Right renal pelvis (tissue), 4 donors: ENCODE measurements at places on chromosomes 16 and 17.

DNA sequence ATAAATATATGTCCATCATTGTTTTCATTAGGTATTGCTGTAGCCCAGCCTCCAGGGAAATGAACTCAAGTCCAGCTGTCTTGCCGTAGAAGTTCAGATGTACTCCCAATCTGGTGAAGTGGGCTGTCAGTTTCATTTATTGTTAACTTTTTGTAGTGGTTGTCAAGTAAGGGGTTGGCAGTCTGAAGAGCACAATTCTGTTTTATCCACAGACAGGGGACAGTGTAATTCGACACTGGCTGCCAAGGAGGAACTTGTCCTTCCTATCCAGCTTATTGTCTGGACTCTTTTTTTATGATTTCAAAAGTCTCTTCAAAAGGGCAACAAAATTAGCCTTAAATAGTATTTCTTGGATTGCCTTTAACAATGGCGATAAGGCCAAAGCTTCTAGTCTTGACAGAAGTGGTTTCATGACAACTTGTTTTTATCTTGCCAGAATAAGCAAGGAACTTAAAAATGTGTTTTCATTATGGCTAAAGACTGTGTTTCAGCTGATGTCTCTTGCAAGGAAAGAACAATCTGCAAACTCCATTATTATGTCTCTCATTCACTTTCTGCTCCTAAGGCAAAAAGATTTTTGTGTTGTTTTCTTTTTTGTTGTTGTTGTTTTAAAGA lies 73.9 kb upstream of the TANC2 start:
- no peak for DNase-seq

- no peak for DNase-seq
Measured at GRCh38 chr17:34683390-34683789, 104.0 kb downstream of the TMEM132E start.

DNA sequence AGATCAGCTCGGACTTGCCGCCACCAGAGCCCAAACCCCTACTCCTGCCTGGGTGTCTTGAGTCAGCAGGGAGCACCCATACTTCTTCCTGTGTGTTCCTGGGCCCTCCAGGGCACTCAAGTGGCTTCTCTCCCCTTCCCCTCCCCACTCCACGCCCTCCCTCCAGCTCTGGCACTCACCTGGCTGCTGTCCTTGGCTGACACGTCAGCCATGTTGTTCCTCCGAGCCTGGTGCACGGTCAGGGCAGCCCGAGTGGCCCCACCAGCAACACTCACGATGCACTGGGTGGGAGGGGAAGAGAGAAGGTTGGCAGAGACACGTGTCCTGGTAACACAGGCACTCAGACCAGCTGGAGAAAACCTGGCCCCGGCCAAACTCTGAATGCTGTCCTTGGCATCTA lies 11.5 kb downstream of the RUSF1 start:
- DNase-seq = no peak

DNA sequence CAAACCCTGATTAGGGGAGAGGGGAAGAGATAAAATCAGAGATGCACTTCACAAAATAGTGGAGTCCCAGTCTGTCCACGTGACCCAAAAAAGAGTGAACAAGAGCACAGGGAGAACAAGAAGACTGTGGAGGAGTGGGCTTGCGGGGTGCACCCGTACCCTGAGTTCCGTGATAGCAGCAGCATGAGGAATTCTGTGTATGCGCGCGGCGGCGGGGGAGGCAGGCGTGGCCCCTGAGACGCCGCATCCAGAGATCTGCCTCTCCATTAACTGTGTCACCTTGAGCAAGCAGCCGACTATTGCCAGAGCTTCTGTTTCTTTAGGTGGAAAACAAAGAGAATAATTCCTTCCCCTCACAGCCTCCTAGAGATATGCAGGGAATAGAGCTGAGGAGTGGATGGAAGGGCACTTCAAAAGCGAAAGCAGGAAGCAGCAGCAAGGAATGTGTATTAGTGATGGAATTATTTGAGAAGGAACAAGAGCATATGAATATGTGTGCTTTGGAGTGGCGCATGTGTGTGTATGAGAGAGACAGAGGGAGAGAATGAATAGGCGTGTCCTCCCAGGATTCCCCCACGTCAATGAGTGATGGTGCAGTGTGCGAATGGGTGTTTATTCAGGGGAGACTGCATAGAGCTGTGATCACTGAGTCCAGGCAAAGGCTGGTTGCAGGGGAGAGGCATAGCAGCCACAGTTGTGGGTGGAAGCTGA lies 10.4 kb upstream of the SOX9 start:
- no peak for DNase-seq

- DNase-seq = no peak
Measured at GRCh38 chr17:47665655-47666054, 15.9 kb downstream of the KPNB1 start.

DNA sequence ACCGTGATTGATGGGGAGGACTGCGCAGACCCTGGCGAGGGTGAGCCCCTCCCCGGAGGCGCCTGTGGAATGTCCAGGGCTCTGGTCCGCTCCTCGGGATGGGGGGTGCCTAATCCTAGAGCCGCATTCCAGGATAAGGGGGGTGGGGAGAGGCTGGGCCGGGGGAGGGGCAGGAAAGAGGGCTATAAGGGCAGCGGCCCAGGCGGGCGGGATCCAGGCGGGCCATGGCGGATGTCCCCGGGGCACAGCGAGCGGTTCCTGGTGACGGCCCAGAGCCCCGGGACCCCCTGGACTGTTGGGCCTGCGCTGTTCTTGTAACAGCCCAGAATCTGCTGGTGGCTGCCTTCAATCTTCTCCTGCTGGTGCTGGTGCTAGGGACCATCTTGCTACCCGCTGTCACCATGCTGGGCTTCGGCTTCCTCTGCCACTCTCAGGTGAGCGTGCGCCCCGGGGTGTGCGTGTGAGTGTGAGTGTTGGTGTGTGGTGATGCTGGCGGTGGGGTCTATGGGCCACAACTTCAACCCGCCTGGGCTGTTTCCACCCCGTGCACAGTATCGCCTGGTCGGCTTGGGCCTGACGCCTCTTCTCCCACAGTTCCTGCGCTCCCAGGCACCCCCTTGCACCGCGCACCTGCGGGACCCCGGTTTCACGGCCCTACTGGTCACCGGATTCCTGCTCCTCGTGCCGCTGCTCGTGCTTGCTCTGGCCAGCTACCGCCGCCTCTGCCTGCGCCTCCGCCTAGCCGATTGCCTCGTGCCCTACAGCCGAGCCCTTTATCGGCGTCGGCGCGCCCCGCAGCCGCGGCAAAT lies at the start of gene TMEM88:
Gene TMEM88, plus strand, starts transcription at position 216 of the 809 bp plus-strand sequence. Its CDS starts 9 bp downstream, at position 225.
- no peak for DNase-seq
